ENCODE measurements at places on chromosomes 13 and 19. TPM values are rescaled to one million over a fixed set of nuclear protein-coding genes. Genes with fewer than 3 reads are reported as not detected.

DNA sequence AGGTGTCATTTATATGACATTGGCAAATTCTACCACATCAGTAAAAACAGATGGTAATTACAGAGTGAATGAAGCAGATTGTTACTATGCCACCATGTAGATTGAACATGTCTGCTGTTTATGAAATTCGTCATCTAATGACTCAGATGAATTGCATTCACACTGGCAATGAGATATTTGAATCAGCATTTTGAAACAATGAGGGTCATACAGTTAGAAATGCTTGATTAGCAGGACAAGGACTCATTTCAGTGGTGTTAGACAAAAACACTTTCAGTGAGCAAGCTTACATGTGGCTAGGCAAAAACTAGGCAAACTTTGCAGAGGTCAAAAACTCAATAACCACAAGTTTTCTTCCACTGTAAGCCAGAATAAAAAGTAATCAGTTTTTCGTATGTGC, 1165.0 kb downstream of the SLITRK1 start:
- DNase-seq, result no peak

ZFP28 gene
- not detected for total RNA-seq

POU2F2 gene
- 0.56 TPM for total RNA-seq

KIR3DL1 gene
- total RNA-seq, result not detected

DNA sequence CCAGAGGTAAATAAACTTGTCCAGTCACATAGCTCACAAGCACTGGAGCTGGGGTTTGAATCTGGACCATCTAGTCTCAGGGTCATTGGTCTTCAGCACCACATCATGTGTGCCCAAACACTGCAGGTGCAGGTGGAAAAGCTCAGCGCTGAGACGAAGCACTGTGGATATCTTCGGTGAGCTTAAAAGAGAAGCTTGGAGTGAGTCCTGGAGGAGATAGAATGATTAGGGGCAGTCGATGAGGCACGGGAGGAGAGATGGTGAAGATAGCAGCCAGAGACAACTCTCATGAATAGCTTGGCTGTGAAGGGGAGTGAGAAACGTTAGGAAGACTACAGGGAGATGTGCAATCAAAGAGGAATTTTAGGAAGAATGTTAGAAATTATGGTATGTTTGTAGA, 389.3 kb downstream of the FGF9 start:
- no peak for DNase-seq

LHFPL6 gene
- total RNA-seq, result 0.18 TPM

DNA sequence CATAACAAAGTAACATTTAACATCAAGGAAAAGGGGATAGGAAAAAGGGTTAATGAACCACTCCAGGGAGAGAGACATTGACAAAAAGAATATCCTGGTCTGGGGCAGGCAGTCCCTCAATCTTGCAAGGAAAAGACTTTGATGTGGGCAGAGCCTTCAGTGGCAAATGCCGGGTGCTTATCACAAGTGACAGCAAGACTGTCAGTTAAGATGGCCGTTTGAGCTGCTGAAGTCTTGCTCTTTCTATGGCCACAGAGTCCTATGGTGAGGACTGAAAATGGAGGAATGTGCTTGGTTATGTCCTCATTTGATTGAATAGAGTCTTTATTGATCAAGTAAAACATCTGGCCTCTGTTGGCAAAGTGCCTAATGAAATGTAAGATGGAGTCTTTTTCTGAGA, 112.1 kb downstream of the B3GLCT start:
- DNase-seq, result peak; percentile 0

- DNase-seq, result no peak
Measured at GRCh38 chr19:33333642-33334041, 31.3 kb upstream of the CEBPA start.

- DNase-seq, result no peak
Measured at GRCh38 chr19:29031216-29031615, 181.7 kb downstream of the UQCRFS1 start.

IPO5 gene
- total RNA-seq, result 157 TPM

CYP2A7 gene
- not detected for total RNA-seq

GRCh38 chr19:907183-907853, 5.7 kb downstream of the R3HDM4 start:
- DNase-seq, result peak; percentile 95
